ENCODE measurements at places on chromosomes 6 and 20.

DNA sequence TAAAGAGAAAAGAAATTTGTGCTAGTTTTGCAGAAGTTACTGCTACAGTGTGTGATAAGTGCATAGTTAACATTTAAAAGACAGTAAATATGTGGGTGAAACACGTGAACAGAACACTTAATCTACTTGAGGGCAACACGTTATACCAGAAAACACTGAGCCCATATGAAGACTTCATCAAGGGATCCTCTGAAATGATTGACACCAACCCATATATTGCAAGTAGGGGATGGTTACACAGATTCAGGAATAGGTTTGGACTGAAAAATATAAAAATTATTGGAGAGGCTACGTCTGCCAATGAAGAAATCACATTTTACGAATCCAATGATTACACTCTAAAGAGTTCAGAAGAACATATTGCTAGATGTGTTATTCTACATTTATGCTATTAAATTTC lies 185.6 kb downstream of the GPX5 start:
- DNase-seq: no peak

DNA sequence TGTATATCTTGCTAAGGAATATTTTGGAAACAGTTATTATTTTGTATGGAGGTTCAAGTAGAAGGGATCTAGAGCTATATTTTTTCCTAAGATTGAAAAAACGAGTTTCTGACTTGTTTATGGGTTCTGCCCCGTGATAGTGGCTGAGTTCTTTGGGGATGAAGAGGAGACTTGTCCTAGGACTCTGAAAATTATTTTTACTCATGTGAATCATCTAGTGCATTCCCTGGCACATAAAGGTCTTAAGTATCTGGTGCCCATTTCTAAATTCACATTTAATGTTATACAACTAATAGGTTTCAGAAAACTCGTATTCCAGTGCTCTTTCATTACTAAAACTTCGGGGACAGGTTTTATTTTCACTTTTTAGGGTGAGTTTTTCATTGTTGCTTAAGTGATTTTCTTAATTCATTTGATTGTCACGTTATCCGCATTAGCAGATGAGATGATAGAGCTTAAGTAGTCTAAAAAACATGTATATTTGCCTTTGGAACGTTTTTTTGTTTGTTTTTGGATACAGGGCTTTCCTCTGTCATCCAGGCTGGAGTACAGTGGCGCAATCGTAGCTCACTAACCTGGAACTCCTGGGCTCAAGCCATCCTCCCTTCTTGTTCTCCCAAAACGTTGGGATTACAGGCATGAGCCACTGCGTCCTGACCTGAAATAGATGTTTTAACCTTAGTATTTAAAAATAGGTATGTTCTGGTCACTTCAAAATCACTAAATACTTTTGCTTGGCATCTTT lies 2.1 kb downstream of the NFYA start:
- no peak for DNase-seq

DNA sequence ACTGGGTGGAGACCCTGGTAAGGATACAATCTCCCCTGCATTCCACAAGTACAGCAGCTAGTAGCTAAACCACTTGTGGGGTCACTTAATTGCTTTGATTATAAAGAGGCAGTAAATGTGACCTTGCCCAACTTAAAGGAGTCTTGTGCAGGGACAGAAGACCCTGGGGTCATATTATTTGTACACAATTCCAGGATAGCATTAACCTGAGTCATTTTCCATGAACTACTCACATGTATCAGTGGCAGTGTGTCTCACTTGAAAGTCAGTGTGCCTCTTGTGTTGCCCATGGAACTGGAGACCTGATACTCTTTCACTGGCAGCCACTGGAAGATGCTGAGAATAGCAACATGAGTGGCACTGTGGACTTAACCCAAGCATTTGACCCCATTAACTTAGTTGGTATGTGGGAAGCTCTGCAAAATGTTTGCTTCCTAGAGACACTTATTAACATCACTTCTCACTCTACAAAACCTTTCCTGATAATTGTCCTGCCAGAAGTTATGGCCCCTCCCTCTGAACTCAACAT lies 28.9 kb downstream of the CLIC5 start:
- DNase-seq: no peak

- no peak for DNase-seq
Measured at GRCh38 chr20:5114403-5114802, 5.4 kb downstream of the PCNA start.

All from HS-27A (cell line).